ENCODE measurements at places on chromosomes 5 and 9. TPM values are rescaled to one million over a fixed set of nuclear protein-coding genes. Genes with fewer than 3 reads are reported as not detected.

DNA sequence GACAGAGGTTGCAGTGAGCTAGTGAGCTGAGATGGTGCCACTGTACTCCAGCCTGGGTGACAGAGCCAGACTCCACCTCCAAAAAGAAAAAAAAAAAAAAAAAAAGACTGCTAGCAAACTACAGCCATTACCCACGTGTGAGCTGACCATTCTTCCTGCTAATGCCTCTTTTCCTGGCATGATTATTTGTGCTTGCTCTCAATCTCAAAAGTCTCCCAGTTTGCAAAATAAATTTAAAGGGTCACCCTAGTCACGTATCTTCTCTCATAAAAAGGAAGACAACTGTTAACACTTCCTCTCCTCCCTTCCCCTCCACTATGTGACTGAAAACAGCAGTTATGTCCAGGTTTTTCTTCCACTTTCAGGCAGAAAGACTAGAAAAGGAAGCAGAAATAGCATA, 37.2 kb downstream of the TRIM36 start:
- H3K4me1 ChIP-seq = no peaks in the 10 kb centered on the region
- no peak overlapping the region for H3K27ac ChIP-seq
- H3K4me3 ChIP-seq = no peak overlapping the region
- DNase-seq = no peak
- H3K36me3 ChIP-seq = peaks cover 4% of the 10 kb centered on the region

GRCh38 chr5:35470866-35471265, 146.8 kb upstream of the SPEF2 start:
- no peak overlapping the region for H3K4me3 ChIP-seq
- H3K27me3 ChIP-seq = no peaks in the 10 kb centered on the region
- H3K4me1 ChIP-seq = no peaks in the 10 kb centered on the region
- no peak for DNase-seq

GRCh38 chr5:39256477-39257235, 37.3 kb upstream of the FYB1 start:
- no peak for DNase-seq
- H3K4me1 ChIP-seq = no peaks in the 10 kb centered on the region
- no peaks in the 10 kb centered on the region for H3K27me3 ChIP-seq
- no peaks in the 10 kb centered on the region for H3K36me3 ChIP-seq
- no peak overlapping the region for H3K4me3 ChIP-seq

- no peak overlapping the region for H3K27ac ChIP-seq
- H3K36me3 ChIP-seq = no peaks in the 10 kb centered on the region
- H3K27me3 ChIP-seq = no peaks in the 10 kb centered on the region
- no peak overlapping the region for H3K4me3 ChIP-seq
- H3K4me1 ChIP-seq = peaks cover 7% of the 10 kb centered on the region
Observed at GRCh38 chr9:99116003-99116411, 11.1 kb downstream of the TGFBR1 start.

The HRCT1 gene
- not detected for polyA plus RNA-seq

GRCh38 chr5:59800347-59800893, 93.1 kb downstream of the PDE4D start:
- no peaks in the 10 kb centered on the region for H3K4me1 ChIP-seq
- no peaks in the 10 kb centered on the region for H3K27me3 ChIP-seq
- H3K36me3 ChIP-seq = no peaks in the 10 kb centered on the region
- no peak overlapping the region for H3K27ac ChIP-seq

- H3K4me1 ChIP-seq = peaks cover 6% of the 10 kb centered on the region
- H3K27me3 ChIP-seq = no peaks in the 10 kb centered on the region
- no peak for DNase-seq
- H3K27ac ChIP-seq = no peak overlapping the region
Observed at GRCh38 chr5:140398379-140398811, 3.2 kb upstream of the ANKHD1 start.

The CCDC192 gene
- polyA plus RNA-seq = not detected

The GDA gene
- polyA plus RNA-seq = 0.17 TPM

- peaks cover 14% of the 10 kb centered on the region for H3K4me1 ChIP-seq
- no peaks in the 10 kb centered on the region for H3K36me3 ChIP-seq
- no peaks in the 10 kb centered on the region for H3K27me3 ChIP-seq
- peak overlapping the region; percentile 32 for H3K27ac ChIP-seq
Observed at GRCh38 chr5:10688651-10689171, 72.3 kb downstream of the DAP start.

GRCh38 chr9:15389173-15389572, 33.5 kb upstream of the SNAPC3 start:
- no peaks in the 10 kb centered on the region for H3K27me3 ChIP-seq
- H3K27ac ChIP-seq = no peak overlapping the region
- no peaks in the 10 kb centered on the region for H3K36me3 ChIP-seq
- no peak for DNase-seq
- H3K4me1 ChIP-seq = no peaks in the 10 kb centered on the region

DNA sequence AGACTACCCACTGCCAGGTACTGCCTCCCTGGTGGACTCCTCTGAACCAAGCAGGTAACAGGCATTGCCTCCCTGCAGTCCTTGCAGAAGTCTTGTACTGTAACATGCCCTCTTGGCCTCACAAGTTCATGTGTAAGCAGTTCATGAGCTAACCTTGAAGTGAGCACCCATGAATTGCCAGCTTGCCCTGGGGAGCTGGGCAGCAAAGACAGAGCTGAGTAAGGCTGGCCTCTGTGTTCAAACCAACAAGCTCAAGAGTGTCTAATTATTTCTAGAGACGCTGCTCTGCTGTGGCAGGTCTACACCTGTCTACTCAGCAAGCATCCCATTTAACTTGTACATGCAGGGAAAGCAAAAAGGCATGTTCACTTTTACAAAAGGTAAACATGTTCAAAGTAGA, 113.5 kb downstream of the FEM1C start:
- DNase-seq = no peak
- H3K27me3 ChIP-seq = no peaks in the 10 kb centered on the region
- H3K27ac ChIP-seq = no peak overlapping the region
- H3K4me3 ChIP-seq = no peak overlapping the region
- H3K36me3 ChIP-seq = no peaks in the 10 kb centered on the region

The RAI14 gene
- polyA plus RNA-seq = 54.7 TPM

- no peaks in the 10 kb centered on the region for H3K36me3 ChIP-seq
- H3K27me3 ChIP-seq = no peaks in the 10 kb centered on the region
- H3K4me1 ChIP-seq = no peaks in the 10 kb centered on the region
- H3K4me3 ChIP-seq = no peak overlapping the region
Observed at GRCh38 chr5:111582993-111583601, 70.8 kb upstream of the STARD4 start.

DNA sequence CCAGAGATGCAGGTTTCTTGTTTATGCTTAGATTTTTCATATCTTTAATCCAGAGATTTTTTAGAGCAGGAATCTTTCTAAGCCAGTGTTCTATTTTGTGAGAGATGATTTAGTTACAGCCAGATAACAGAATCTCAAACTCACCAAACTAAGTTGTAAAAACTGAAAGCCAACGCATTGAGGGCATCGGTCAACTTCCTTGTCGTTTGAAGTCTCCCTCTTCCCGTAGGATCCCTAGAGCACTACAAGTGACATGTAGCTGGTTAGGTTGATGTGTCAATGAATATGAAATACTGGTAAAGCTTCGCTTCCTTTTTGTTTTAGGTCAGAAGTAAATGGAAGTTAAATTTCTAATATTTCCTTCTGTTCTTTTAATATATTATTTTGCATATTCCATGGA, 139.6 kb downstream of the YIPF5 start:
- H3K36me3 ChIP-seq = no peaks in the 10 kb centered on the region
- no peaks in the 10 kb centered on the region for H3K27me3 ChIP-seq

- H3K4me1 ChIP-seq = no peaks in the 10 kb centered on the region
- peak within 1 kb of the TSS; percentile 64 for H3K4me3 ChIP-seq
- DNase-seq = no peak
- H3K27me3 ChIP-seq = peaks cover 74% of the 10 kb centered on the region
- peaks cover 2% of the 10 kb centered on the region for H3K36me3 ChIP-seq
Observed at GRCh38 chr5:136192526-136193321, at the start of gene SMIM32. Gene SMIM32 (minus strand): TSS chr5:136193162. CDS start chr5:136192524, 638 bp downstream.

DNA sequence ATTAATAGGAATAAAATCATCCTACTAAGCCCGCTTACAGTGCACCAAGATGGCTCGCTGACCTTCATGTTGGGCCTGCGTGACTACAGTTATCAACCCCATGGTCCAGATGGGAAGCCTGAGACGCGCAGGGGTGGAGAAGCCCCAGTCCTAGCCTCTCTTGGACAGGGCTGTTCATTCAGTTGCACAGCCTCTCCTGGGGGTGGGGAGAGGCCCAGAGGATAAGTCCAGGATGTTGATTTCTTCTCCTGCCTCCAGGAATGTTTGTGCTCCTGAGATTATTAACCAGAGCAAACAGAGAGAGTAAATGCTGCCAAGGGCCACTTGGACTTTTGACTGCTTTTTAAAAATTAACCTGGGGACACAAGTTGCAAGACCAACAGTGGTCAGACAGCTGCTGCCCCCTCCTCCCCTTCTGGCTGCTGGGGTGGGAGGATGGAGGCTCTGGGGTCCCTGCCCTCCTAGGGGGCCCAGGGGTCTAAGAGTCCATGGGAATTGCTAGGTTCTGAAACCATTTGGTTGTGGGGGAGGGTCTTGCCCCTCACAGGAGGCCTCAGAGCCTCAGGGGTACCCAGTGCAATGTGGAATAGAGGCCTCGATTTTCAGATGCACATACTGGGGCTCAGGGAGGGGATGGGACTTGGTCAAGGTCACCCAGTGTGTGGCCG, 2.8 kb upstream of the AMBP start:
- H3K4me3 ChIP-seq = no peak overlapping the region
- no peaks in the 10 kb centered on the region for H3K36me3 ChIP-seq
- peaks cover 3% of the 10 kb centered on the region for H3K27me3 ChIP-seq
- peaks cover 4% of the 10 kb centered on the region for H3K4me1 ChIP-seq
- no peak for DNase-seq

DNA sequence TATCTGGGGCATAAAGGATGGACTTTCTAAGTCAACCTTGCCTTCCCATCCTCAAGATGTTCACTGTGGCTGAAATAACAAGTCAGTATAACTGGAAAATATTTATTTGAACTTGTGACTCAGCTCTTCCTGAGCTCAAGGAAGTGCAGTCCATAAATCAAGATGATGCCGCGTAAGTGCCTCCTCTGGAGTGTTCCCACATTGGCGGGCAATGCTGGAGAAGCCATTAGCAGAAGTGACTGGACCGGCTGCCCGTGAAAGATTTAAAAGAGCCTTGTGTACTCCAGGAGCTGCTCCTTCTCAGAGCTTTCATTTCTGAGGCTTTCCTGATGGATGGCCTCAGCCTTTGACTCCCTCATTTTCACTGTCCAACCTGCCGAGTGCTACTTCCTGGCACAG, 17.4 kb downstream of the TMOD1 start:
- no peak overlapping the region for H3K27ac ChIP-seq
- no peak overlapping the region for H3K4me3 ChIP-seq
- H3K36me3 ChIP-seq = no peaks in the 10 kb centered on the region
- H3K4me1 ChIP-seq = no peaks in the 10 kb centered on the region
- H3K27me3 ChIP-seq = no peaks in the 10 kb centered on the region
- no peak for DNase-seq

GRCh38 chr5:141914199-141914743, 9.4 kb upstream of the DELE1 start:
- peaks cover 3% of the 10 kb centered on the region for H3K27me3 ChIP-seq
- H3K27ac ChIP-seq = no peak overlapping the region
- H3K4me3 ChIP-seq = peak overlapping the region; percentile 45
- peak; percentile 77 for DNase-seq

DNA sequence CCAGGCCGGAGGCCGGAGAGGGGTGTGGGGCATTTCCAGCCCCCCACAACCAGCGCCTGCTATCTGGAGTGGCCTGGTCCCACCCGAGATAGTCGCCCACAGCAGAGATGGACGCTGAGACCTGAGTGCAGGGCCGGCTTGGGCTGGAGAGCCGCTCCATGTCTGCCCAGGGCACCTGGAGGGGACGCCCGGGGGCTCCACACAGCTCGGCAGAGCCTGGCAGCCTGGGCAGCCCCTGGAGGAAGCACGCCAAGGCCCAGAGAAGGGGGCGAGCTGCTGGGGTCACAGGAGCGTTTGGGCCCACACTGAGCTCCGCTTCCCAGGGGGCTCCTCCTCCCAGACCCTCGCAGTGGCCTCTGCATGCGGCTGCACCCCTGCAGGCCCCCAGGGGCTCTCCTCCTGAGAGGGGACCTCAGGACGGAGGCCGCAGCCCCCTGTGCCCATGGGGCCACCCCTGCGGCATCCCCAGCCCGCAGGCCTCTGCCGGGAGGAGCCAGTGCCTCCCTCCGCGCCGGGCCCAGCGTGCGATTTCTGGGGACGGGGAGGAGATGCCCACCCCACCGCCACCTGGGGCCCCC, 42.2 kb upstream of the EGFL7 start:
- no peak overlapping the region for H3K4me3 ChIP-seq
- H3K4me1 ChIP-seq = no peaks in the 10 kb centered on the region
- H3K27me3 ChIP-seq = no peaks in the 10 kb centered on the region
- no peak overlapping the region for H3K27ac ChIP-seq
- no peaks in the 10 kb centered on the region for H3K36me3 ChIP-seq
- DNase-seq = no peak

- no peak overlapping the region for H3K27ac ChIP-seq
- no peak overlapping the region for H3K4me3 ChIP-seq
- DNase-seq = no peak
- no peaks in the 10 kb centered on the region for H3K4me1 ChIP-seq
- H3K27me3 ChIP-seq = no peaks in the 10 kb centered on the region
- no peaks in the 10 kb centered on the region for H3K36me3 ChIP-seq
Observed at GRCh38 chr9:131788851-131789250, 49.0 kb upstream of the RAPGEF1 start.

- no peak overlapping the region for H3K27ac ChIP-seq
- H3K36me3 ChIP-seq = no peaks in the 10 kb centered on the region
- no peaks in the 10 kb centered on the region for H3K4me1 ChIP-seq
- no peak overlapping the region for H3K4me3 ChIP-seq
- H3K27me3 ChIP-seq = no peaks in the 10 kb centered on the region
Observed at GRCh38 chr9:121929893-121930875, 162.9 kb downstream of the TTLL11 start.

GRCh38 chr9:103707181-103707580, 386.9 kb upstream of the SMC2 start:
- no peak overlapping the region for H3K27ac ChIP-seq
- H3K36me3 ChIP-seq = no peaks in the 10 kb centered on the region
- H3K4me1 ChIP-seq = no peaks in the 10 kb centered on the region
- no peak for DNase-seq
- no peaks in the 10 kb centered on the region for H3K27me3 ChIP-seq

The PCDHB8 gene
- polyA plus RNA-seq = 0.24 TPM

The TBC1D9B gene
- 33.6 TPM for polyA plus RNA-seq

GRCh38 chr5:107468276-107468675, 202.5 kb downstream of the EFNA5 start:
- no peaks in the 10 kb centered on the region for H3K27me3 ChIP-seq
- H3K4me1 ChIP-seq = peaks cover 36% of the 10 kb centered on the region
- no peak overlapping the region for H3K4me3 ChIP-seq
- no peak overlapping the region for H3K27ac ChIP-seq

- H3K4me3 ChIP-seq = no peak overlapping the region
- no peaks in the 10 kb centered on the region for H3K4me1 ChIP-seq
- no peaks in the 10 kb centered on the region for H3K27me3 ChIP-seq
- H3K27ac ChIP-seq = no peak overlapping the region
Observed at GRCh38 chr9:9819886-9820285, 792.9 kb downstream of the PTPRD start.

All from H1 (cell line).